ENCODE measurements at places on chromosomes 2 and 18.

DNA sequence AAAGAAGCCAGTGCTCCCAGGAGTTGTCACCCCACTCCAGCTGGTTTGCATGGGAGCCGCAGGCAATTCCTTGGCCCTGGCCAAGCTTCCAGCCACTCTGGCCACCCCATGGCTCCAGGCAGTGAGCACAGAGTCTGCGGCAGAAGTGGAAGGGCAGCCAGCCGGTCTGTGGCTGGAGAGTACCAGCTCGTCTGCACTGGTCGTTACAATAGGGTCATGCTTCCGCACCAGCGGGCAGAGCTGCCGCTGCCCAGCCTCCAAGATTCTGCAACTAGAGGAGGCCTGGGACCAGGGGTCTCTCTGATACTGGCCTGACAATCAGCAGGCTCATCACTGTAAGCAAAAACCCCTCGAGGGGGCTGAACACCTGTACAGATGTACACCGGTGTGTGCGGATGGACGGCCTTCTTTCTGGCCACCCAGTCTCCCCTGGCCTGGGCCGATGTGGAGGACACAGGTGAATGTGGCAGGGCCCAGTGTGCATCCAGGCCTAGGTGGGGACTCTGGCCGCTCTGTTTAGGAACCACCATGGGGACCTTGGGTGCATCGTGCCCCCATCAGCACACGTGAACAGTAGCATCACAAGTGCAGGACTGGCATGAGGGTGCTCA, 51.9 kb upstream of the ODC1 start:
- DNase-seq, result no peak

DNA sequence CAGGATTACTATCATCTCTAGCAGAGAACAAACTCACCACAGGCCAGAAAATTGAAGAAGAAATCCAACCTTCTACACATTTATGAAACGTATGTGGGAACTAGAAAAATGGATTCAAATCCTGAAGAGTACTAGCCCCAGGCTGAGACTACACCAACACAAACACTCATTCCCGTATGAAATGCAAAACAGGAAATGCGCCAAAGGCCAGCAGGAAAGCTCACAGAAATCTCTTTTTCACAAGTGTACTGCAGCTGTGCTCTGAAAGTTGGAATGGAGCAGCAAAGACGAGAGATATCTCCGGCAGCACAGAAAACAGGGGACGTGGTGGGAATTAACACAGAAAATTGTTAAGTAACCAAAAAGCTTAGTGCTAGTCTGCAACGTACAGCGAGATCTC, 913.5 kb downstream of the TDRD15 start:
- no peak for DNase-seq

DNA sequence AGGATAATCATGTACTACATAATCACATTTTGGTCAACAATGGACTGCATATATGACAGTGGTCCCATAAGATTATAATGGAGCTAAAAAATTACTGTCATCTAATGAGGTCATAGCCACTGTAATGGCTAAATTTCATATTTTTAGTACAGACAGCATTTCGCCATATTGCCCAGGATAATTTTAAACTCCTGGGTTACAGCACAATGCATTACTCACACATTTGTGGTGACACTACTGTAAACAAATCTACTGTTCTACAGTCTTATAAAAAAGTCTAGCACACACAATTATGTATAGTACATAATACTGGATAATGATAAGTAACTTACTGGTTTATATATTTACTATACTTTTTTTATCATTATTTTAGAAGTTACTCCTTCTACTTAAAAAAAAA, 12.8 kb downstream of the EIF2AK2 start:
- DNase-seq, result no peak

DNA sequence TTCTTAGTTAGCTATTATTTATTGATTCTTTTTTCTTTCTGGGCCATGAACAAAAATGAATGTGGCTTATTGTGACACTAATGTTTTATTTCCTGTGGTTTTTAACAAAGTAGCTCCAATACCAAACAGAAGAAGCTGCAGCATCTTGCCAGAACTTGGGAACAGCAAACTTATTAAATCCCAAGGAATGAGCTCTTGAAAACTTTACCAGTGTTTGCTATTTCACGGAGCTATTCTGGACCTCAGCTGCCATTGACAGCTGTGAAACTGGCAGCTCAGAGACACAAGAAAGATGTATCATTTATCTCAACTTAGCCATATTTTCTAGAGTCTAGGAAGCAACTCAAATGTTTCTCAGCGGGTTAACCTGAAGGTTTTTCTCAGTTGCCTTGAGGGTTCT, 91.0 kb upstream of the NEUROD1 start:
- DNase-seq, result no peak

DNA sequence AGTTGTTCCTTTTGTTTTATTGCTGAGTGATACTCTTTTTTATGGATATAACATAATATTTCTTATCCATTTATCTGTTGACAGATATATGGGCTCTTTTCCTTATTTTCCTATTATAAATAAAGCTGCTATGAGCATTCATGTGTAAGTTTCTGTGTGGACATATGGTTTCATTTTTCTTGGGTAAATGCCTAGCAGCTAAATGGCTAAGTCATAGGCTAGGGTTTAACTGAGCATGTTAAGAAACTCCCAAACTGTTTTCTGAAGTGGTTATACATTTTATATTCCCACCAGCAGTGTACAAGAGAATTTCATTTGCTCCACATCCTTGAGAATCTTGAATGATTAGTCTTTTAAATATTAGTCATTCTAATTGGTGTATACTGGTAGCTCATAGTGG, 786.6 kb upstream of the CDH2 start:
- DNase-seq, result no peak

- no peak for DNase-seq
Measured at GRCh38 chr2:170305711-170306110, 127.8 kb downstream of the MYO3B start.

DNA sequence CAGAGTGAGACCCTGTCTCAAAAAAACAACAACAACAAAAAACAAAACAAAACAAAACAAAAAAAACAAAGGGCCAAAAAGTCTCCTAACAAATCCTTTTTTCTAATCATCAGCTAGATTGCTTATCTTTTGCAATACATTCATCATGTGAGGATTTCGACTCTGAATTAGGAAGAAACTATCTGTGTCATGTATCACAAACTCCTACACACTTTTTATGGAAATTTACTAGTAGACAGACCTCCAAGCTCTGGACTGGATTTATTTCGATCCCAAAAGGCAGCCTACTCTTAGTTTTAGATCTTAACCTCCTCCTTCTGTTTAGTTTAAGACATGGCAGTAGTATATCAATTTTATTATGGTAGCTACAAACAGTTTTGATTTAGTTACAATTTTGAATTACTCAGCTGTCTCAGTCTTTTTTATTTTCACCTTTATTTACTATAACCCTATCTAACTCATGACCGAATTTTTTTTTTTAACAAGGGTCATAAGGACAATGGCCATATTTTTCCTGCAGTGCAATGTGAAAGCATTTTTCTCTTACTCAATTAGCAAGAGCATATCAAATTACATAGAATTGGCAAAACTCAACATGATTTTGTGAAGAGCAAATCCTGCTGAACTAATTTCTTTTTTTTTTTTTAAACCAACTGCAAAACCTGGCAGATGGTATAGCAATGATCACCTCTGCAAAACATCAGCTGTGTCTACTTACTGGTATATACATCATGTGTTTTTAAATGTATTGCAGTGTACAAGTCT, 10.7 kb upstream of the CCDC88A start:
- DNase-seq, result no peak

- DNase-seq, result no peak
Measured at GRCh38 chr18:46721331-46721730, 35.5 kb downstream of the ST8SIA5 start.

GRCh38 chr2:85748039-85748734, 5.6 kb upstream of the ATOH8 start:
- no peak for DNase-seq

GRCh38 chr18:23943104-23943503, 71.5 kb upstream of the TTC39C start:
- DNase-seq, result no peak

DNA sequence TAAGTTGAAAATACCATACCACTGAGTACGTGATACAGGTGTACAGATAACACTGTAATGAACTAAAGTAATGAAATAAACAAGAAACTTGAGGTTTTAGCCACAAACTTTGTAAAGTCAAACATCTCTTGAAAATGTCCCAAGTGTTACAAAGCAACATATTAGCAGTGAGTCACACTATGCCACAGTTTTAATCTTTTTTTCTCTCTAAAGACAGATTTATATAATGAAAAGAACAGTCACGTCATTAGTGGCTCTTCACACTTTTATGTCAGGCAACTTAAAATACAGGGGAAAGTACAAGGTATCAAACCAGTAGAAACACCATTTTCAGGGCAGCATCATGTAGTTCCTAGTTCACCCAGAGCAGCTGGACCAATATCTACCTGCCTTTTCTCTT, 42.1 kb downstream of the RAPH1 start:
- DNase-seq, result no peak

- DNase-seq, result no peak
Measured at GRCh38 chr2:241598487-241598886, 38.5 kb downstream of the THAP4 start.

GRCh38 chr2:17667898-17668297, 85.7 kb downstream of the SMC6 start:
- no peak for DNase-seq

GRCh38 chr2:41127351-41127750, 675.5 kb upstream of the SLC8A1 start:
- DNase-seq, result no peak

DNA sequence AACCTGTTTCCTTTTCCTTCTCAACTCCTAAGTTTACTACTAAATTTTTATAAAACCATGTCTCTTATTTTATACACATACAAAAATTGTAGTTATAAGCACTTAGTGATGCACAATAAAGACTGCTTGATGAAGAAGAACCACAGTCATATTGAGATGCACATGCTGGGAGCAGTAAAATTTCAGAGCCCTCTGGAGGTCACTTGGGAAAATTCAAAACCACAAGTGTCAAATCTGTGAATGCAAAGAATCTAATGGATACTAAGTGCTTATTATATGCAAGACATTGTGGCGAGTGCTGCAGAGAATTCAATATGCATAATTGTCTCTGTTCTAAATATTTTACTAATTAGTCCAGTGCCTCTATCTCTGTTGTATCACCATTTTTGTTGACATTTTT, 180.5 kb downstream of the VWC2L start:
- no peak for DNase-seq

DNA sequence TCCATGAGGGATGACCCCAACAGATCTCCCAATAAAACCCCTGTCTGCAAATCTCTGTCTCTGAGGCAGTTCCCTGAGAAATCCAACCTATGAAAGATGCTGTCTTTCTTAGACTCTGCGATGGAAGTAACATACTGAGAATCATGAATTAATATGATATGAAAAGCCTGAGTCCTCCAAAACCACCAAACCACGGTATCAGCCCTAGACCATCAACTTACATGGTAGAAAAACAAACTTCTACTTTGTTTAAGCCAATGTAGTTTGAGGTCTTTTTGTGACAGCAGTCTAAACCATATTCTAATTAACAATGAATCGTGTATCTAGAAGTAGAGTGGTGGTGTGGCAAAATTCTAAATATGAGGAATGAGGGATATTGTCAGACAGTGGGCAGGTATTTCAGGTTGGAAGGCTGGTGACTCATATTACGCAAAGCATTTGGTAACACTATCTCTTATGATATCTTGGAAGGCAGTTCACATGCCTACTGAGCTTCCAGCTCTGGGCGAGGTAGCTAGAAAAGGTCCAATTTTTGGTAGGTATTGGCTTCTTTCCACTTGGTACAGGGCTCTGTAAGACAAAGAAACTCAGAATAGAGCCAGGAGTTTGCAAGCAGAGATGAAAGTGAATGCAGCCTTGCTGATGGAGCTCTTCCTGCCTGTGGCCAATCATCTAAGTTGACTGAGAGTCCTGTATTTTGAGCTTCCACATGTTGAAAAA, 215.8 kb downstream of the ZFP36L2 start:
- no peak for DNase-seq

- no peak for DNase-seq
Measured at GRCh38 chr2:12071318-12071717, 324.9 kb downstream of the LPIN1 start.

DNA sequence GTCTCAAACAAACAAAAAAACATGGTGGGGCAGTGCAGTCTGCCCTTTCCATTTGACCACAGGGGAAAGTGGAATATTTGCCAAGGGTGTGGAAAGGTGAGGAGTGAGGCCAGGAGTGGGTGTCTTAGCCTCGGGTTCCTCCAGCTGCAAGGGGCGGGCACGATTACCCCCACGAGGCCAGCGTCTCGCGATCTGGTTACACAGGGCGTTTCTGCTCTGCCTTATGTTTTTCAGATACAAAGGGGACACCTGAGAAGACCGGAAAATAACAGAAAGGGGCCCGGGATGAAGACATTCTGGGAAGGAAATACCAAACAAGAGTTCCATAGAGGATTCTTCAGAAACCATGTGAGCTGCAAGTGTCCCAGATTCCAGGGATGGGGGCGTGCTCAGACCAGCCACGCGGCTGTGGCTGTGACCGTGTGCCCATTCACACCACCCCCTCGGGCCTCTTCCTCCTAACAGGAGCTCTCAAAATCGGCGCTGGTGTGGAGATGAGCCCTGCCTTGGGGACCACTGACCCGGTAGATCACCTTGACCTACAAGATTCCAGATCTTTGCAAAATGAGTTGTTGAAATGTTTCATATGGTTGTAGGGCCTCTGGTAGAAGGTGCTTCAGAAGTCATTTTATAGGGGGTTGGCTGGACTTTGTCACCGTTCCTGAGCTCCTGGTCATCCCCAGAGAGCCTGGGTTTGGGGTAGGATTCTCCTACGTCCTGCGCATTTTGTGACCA, 34.2 kb downstream of the FAM178B start:
- DNase-seq, result no peak

DNA sequence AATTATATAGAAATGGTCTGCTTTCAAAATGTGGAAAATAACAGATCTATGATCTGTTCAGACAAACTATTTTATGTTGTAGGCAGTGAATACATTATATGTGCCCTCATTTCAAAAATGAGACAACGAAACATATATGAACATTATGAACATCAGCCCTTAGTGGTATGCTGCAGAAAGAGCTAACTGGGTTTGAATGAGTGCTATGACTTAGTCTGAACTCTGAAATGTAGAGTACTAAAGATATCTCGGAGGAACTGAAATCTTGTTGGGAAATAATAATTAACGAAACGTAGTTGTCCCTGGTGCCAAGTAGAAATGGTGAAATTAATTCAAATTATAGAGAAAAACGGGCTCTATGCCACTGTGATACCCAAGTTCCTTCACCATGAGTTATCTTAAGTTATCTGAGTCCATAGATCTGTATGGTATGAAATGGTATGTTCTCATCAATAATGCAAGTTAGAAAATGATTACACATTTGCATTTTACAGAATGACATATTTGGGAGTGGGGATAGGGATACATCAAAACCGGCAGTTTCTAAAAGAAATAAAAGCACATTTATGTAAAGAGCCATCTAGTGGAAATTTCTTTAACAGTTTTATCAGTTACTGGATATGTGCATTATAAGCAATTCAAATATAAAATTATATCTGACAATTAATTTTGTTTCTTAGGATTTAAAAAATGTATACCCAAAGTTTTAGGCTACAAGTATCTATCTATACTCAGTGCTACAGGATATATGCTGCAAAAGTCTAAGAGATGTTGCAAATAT, 26.7 kb downstream of the STARD6 start:
- no peak for DNase-seq
